Vagina (tissue), 2 donors: ENCODE measurements at places on chromosomes 1 and 21. TPM values are rescaled to one million over a fixed set of nuclear protein-coding genes. Genes with fewer than 3 reads are reported as not detected.

TRIM58 gene
- 4.7 TPM for total RNA-seq

SEC16B gene
- total RNA-seq: 1.7 TPM

CYB561D1 gene
- total RNA-seq: 8.3 TPM

SYT2 gene
- total RNA-seq: not detected

TRAF3IP3 gene
- total RNA-seq: 7.1 TPM

GPR37L1 gene
- 0.25 TPM for total RNA-seq

SMCP gene
- not detected for total RNA-seq

FMO3 gene
- total RNA-seq: 0.98 TPM

SCP2 gene
- 61.9 TPM for total RNA-seq

ALPL gene
- total RNA-seq: 6.6 TPM

PIGR gene
- total RNA-seq: 0.25 TPM

WLS gene
- 68.0 TPM for total RNA-seq

ARTN gene
- total RNA-seq: 17.4 TPM

MYBPH gene
- not detected for total RNA-seq
